ENCODE measurements at places on chromosomes 12 and 14.

GRCh38 chr12:110932046-110932445, 11.7 kb upstream of the MYL2 start:
- no peak for DNase-seq

GRCh38 chr12:115103884-115104883, 420.2 kb upstream of the TBX3 start:
- no peak for DNase-seq

- DNase-seq = no peak
Measured at GRCh38 chr12:78566456-78566855, 298.1 kb upstream of the SYT1 start.

DNA sequence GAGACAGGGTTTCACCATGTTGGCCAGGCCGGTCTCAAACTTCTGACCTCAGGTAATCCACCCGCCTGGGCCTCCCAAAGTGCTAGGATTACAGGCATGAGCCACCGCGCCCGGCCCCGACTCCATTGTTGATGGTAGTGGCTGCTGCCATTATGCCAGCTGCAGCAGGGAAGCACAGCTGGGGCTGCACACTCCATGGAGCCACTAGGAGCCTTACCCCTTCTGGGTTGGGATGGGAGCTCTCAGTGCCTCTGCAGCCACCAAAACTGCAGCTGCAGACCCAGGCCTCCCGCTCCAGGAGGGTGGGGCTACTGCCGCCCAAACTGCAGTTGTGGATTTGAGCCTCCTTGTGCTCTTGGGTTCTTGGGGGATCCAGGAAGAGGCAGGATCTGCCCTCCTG, 25.9 kb downstream of the TCHP start:
- no peak for DNase-seq

- DNase-seq = no peak
Measured at GRCh38 chr14:97219431-97220017, 422.3 kb downstream of the VRK1 start.

DNA sequence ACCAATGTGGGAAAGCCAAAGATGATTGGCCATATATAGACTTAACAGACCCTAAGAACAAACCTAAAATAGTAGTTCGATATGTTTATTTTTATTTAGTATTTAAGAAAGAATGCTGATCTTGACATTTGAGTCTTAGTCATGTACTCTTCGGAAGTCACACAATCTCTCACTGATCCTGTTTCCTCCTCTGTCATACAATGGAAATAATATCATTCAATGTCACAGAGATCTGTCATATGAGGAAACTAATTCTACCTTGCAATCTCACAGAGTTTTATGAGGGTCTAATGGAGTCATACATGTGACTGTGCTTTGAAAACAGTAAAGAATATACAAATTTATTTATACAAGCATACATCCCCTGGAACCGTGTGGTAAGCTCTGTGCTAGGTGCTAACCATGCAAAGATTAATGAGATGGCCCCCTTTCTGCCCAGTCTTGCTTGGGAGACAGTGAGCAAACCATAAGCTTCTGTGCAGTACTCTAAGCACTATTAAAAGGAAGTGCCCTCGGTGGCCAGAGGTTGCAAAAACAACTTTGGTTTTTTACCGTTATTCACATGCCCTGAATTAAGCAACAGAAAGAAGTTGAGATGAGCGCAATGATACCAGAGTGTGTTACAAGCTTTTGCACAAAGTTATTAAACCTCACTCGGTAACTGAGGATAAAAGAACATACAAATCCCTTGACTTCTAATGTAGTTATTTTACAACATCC, 1.7 kb upstream of the LIN7A start:
- no peak for DNase-seq

DNA sequence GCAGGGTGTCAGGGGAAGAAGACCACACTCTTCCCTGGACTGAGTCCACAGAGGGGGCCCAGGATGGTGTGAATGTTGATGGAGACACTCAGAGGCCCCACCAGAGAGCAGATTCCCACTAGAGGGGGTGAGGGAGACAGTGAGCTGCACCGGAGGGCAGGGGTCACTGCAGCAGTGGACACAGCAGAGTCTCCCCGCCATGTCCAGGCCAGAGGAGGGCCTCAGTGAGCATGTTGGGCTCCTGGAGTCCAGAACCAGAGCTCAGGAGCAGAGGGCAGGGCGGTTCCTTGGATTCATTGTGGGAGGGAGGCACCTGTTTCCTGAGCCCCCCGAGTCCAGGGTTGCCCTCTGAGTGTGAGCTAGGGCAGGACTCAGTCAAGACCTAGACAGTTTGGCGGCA, 1.8 kb upstream of the KRT82 start:
- no peak for DNase-seq

- DNase-seq = no peak
Measured at GRCh38 chr14:104659764-104660523, 29.5 kb upstream of the INF2 start.

DNA sequence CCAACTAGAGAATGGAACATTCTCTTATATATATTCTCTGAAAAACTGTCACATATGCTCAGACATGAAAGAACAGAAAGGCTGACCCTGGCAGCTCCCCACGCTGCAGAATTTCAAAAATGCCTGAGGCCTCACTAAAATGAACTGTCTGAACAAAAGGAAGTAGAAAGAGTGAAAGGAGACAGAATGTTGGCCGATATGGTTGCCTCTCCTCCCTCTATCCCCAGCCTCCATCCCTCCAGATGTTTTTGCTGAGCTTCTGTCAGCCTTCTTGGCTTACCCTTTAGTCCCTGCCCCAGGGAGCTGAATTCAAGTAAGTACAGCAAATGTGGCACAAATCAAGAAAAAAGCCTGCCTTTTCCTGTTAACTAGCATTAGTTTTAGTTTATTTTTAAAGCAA, 6.9 kb downstream of the SMCO2 start:
- DNase-seq = no peak

GRCh38 chr12:2582631-2583030, 212.1 kb upstream of the FKBP4 start:
- DNase-seq = no peak

DNA sequence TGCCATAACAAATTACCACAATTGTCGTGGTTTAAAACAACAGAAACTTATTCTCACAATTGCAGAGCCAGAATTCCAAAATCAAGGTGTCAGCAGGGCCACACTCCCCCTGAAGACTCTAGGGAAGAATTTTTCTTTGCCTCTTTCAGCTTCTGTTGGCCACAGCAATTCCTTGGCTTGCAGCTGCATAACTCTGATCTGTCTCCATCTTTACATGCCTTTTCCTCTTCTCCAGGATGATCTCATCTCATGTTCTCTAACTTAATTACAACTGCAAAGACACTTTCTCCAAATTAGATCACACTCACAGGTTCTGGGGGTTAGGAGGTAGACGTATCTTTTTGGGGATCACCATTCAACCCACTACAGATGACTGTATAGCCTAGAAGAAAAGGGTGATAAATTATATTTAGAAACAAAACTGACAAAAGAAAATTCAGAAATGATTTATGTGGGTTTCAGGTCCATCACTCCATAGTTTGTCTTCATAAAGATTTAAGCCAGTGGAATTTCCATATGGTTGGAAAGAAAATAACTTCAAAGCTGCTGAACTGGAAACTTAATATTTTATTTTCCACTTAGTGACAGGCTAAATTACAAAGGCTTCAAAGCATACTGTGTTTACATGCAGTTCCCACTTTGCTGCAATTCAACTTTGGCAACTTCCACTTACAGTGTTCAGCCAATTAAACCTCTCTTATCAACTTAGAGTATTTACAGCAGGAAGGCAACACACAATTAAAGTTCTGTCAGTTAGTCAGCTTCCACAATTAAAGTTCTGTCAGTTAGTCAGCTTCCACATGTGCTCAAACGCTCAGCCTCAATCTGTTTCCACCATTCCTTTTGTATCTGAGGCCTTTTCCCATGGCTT, 213.3 kb downstream of the EPS8 start:
- DNase-seq = no peak

DNA sequence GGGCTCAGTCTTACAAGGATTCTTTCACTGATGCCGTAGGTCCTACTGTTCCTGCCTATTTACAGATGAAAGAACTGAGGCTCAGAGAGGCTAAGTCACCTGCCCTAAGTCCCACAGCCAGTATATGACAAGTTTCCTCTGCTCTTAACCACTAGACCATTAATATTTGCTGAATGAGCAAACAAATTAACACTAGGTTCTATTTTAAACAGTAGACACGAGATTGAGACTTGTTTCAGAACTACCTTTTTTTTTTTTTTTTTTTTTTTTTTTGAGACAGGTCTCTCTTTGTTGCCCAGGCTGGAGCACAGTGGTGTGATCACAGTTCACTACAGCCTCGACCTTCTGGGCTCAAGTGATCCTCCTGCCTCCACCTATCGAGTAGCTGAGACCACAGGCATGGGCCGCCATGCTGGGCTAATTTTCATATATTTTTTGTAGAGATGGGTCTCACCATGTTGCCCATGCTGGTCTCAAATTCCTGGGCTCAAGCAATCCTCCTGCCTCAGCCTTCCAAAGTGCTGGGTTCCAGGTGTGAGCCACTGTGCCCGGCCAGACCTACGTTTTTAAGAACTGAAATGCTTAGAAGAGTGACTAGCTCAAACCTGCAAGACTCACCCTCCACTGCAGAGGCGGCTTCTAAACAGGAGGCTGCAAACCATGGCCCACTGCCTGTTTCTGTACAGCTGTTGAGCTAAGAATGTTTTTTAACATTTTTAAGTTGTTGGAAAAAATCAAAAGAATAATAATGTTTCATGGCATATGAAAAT, 12.9 kb downstream of the SYNE3 start:
- DNase-seq = no peak

DNA sequence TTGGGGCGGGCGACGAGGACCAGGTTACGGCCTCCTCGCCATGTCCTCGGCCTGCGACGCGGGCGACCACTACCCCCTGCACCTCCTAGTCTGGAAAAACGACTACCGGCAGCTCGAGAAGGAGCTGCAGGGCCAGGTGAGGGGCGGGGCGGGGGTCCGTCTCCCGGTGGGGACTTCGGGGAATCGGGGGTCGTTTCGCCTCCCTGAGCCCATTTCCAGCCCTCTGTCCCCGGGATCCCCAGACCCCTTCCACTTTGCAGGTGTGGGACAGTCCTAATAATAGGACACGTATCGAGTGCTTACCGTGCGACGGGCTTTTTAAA, 380 bp downstream of the ANKRD13A start:
- no peak for DNase-seq

DNA sequence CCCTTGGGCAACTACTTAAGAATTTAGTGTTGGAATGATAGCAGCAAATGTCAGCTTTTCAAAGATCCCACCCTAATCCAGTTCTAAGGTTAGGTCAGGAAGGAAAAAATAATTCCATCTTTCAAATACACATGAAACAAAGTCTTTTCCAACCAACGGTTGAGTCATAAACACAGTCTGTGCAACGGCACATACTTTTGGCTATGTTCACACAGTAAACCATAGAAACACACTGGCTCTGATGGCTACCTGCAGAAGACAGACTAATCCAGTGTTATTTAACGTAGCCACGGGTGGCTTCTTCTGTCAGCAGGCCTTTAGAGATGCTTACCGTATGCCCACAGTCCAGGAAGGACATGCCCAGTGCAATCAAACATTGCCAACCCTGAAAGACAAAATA, 35.7 kb downstream of the HIGD1C start:
- no peak for DNase-seq

DNA sequence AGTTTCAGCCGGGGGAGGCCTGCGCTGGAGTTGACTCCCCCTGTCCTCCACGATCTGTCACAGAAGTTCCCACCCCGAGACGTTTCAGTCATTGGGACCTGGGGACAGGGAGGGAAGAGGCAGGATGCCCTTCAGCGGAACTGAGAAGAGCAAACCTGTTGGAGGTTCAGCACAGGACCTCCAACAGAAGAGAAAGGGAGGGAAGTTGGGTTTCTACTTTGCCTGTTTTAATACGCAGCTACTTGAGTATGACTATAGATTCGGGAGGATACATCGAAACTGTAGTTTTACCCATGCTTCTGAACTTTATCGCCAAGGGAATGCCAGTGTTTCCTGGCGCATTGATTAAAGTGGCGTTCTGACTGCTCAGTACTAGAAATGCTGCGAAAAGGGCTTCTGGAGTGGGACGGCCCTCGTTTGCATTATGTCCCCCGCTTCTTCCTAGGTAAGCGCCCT, 2.3 kb upstream of the DUSP6 start:
- DNase-seq = no peak

GRCh38 chr12:116708826-116709756, 28.8 kb downstream of the SPRING1 start:
- DNase-seq = peak; percentile 98

- DNase-seq = no peak
Measured at GRCh38 chr14:83356080-83356479, 1822.4 kb upstream of the SEL1L start.

GRCh38 chr14:22847661-22848341, 11.4 kb downstream of the MMP14 start:
- DNase-seq = no peak

DNA sequence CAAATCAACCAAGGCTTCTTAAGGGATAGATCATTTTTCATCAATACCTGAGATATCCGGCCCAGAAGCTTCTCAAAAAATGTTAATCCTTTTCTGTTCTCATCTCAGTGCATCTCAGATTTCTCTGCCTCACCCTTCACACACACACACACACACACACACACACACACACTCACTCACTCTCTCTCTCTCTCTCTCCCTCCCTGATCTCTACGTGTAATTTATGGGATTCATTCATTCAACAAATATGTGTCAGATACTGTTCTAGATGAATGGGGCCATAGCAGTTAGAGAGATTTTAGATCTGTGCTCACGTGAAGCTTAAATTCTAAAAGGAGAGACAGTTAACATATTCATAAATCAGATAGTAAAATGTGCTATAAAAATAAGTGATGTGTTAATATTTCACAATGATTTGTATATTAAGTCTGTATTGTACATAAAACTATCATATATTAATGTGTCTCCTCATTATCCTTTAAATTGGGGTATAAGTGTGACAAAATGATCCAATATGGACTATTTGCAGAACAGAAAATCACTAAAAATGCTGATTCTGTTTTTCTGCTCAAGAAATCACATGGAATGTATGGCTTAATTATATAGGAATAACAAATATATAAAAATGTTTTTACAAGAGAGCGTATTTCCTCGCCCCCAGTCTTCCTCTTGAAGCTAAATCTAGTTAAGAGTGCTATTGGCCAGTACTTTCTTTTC, 7.3 kb upstream of the FRMD6 start:
- DNase-seq = no peak

DNA sequence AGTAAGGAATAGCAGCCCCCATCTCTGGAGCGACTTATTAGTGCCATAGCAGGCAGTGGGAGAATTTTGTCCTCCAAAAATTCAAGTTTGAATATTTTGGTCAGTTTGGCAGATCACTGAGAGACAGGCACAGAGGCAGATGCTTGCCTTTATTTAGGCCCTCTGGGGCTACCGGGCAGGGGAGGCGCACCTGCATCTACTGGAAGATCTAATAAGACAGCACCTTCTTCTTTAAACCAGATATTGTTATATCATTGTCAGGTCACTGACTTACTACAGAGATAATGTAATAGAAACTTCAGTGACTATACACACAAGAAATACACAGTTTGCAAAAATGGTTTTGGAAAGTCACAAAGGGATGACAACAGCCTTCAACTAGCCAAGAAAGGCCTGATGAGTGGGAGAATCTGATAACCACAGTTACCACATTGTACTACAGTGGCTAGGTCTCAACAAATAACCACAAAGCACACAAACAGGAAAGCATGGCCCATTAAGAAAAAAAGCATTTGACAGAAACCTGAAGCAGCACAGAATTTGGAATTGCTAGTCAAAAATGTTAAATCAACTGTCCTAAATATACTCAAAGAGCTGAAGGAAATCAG, 56.8 kb downstream of the CDK17 start:
- no peak for DNase-seq

All from NCI-H510A treated with DMSO at 0.1 percent for 48 hours (cell line).